RWPE2 (cell line): ENCODE measurements at places on chromosomes 7 and 10.

GRCh38 chr10:86798611-86799010, 42.2 kb downstream of the BMPR1A start:
- no peaks in the 10 kb centered on the region for H3K27me3 ChIP-seq
- H3K36me3 ChIP-seq: 0 out of 2 replicates have a peak, but pooled peaks cover 3% of the 10 kb centered on the region
- DNase-seq: no peak

DNA sequence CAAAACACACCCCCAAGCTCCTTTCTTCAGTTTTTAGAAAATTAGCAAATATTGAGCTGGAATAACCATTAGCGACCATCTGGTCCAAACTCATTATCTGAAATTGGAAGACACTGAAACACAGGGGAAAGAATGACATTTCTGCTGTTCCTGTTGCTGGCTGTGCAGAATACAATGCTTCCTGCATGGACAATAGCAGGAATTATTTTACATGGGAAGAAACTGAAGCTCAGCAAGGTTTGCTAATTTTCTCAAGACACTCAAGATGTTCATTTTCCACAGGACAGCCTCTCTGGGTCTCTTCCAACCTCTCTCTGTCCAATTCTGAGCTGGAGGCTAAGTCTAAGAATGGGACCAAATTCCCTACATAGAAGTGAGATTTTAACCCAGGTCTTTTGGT, 81.9 kb upstream of the TNS3 start:
- H3K4me3 ChIP-seq: no peak overlapping the region
- no peaks in the 10 kb centered on the region for H3K4me1 ChIP-seq
- DNase-seq: no peak
- no peaks in the 10 kb centered on the region for H3K27me3 ChIP-seq
- no peak overlapping the region for H3K27ac ChIP-seq

- H3K27ac ChIP-seq: no peak overlapping the region
- no peaks in the 10 kb centered on the region for H3K36me3 ChIP-seq
- no peak overlapping the region for H3K4me3 ChIP-seq
- H3K4me1 ChIP-seq: no peaks in the 10 kb centered on the region
Observed at GRCh38 chr10:48943096-48943495, 3.5 kb upstream of the LRRC18 start.

- H3K36me3 ChIP-seq: no peaks in the 10 kb centered on the region
- no peak overlapping the region for H3K4me3 ChIP-seq
Observed at GRCh38 chr7:129990403-129991192, 37.8 kb upstream of the UBE2H start.
